ENCODE measurements at places on chromosomes 3 and 15.

- DNase-seq = no peak
These were observed 46.1 kb downstream of the KBTBD12 start for GRCh38 chr3:127961124-127961523.

- no peak for DNase-seq
These were observed 9.8 kb downstream of the ARPP19 start for GRCh38 chr15:52559022-52559421.

GRCh38 chr15:63324770-63325169 is 47.4 kb downstream of the APH1B start:
- no peak for DNase-seq

- DNase-seq = no peak
These were observed 1.1 kb downstream of the TM6SF1 start for GRCh38 chr15:83108266-83109219.

DNA sequence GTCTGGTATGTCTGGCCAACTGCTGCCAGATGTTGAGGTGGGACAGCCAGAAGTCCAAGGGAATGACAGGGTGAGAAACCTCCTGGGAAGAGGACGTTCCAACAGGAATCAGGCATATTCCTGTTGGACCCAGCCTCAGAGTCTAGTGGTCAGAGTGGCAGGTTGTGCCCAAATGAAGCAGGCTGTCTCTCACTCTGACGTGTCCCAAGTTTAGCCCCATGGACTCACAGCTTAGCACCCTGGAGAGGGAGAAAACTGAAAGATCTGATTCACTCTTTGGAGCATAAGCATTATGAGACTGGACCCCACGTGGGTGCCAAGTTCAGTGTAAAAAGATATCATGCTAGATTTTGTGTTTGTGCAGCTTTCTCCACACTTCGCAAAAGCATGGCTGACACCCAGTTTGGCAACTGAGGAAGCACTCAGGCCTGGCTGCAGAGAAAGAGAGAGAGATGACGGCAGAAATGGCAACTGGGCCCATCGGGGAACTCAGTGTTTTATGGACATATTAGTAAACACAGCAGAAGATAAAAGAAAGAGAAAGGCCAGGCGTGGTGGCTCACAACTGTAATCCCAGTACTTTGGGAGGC is 88.2 kb upstream of the LMCD1 start:
- no peak for DNase-seq

- no peak for DNase-seq
These were observed 89.2 kb downstream of the FBXL22 start for GRCh38 chr15:63686351-63686750.

GRCh38 chr3:133958071-133958805 is 62.6 kb upstream of the RAB6B start:
- DNase-seq = no peak

DNA sequence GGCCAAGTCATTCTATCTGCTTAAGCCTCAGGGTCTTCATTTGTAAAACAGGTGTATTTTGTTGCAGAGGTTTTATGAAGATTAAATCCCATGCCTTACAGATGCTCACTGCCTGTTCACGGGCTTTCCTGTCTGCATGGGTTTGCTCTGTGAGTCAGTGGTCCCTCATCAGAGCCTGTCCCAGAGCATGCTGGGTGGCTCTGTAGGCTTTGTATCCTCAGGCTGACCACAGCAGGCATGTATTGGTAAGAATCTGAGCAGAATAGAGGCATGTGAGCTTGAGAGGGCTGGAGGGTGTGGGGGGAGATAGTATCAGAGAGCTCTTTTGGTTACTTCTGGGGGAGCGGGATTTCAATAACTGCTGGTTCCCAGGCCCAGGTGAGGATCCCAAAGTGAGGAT is 45.4 kb upstream of the PLXNA1 start:
- DNase-seq = no peak

- no peak for DNase-seq
These were observed 25.1 kb upstream of the UTS2B start for GRCh38 chr3:191355406-191355805.

GRCh38 chr3:41863024-41863423 is 98.9 kb downstream of the ULK4 start:
- no peak for DNase-seq

- DNase-seq = peak; percentile 14
These were observed 25.2 kb downstream of the WNT5A start for GRCh38 chr3:55461896-55462295.

- no peak for DNase-seq
These were observed 20.0 kb downstream of the IDH2 start for GRCh38 chr15:90082140-90082715.

- peak; percentile 88 for DNase-seq
These were observed 412.9 kb downstream of the TIGIT start for GRCh38 chr3:114706591-114707232.
